Posterior cingulate gyrus (tissue), 11 donors: ENCODE measurements at places on chromosomes 12 and 14.

DNA sequence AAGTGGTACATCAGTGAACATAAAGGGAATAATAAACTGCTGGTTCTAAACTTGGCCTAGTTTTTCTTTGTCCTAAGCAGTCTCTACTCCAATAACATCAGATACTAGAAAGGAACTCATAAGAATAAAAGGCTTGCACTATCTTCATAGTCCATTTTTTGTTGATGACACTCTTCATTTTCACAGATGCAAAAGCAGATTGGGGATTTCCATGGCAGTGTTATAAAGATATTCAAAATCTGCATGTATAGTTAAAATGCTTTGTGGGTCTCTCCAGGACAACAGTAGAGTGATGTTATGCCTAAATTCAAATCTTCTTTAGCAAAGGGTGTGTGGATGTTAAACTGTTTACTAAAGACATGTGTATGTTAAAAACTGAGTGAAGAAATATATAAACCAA, 745.8 kb downstream of the TRHDE start:
- no peak for DNase-seq

DNA sequence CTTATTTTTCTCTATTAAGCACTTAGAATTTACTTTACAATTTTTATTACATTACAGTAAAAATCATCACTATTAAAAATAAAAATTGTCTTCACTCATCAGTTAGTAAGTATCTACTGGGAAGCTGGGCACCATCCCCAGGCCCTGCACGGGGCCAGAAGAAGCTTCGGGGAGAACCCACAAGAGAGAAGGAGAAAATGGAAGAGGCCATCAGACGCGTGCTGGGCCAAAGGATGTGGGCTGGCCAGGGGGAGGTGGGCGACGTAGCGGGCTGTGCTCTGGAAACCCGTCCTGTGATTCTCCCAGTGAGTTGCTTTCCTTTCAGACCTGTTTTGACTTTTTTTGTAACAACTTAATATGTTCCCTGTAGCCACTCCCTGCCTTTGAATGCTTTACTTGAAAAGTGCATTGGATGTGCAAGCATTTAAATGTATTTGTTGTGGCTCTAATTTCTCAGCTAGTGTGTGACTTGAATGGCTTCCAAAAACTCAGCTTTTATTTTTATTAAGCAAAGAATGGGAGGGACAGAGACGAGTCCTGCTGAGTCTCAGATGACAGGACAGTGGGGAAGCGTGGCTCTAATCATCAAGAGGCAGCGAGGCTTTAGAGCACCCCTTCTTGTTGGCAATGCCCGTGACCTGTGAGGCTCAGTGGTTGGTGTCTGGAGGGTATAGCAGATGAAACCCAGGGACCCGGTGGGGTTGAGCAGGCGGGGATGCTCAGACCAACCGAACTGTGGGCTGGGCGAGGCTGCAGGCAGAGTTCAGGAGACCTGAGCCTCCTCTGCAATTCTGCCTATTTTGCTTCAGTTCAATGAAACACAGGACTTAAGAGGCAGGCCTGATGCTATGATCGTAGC, 38.8 kb downstream of the SYNE3 start:
- DNase-seq: peak; percentile 50

DNA sequence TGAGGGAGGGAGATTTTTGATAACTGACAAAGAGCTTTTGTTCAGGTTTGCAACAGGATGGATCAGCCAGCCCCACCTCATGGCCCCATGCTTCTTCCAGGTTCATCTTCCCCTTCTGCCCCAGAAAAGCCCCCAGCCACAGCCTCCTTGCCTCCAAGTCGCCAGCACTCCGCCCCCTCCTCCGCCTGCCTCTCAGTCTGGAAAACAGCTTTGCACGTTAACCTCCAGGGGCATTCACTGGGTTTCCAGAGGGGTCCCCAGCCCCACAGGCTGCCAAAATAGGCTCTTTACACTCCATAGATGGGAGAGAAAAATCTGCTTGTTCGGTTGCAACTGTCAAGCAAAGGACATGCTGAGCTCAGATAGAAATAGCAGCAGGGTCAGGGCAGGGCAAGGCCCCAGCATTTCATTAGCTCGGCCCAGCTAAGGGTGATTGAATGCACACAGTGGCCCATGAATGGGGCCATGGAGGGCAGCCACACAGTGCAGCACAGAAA, 253.6 kb downstream of the ZFP36L1 start:
- DNase-seq: peak; percentile 30

- DNase-seq: no peak
These were observed 112.2 kb upstream of the DIO3 start for GRCh38 chr14:101449114-101449513.

DNA sequence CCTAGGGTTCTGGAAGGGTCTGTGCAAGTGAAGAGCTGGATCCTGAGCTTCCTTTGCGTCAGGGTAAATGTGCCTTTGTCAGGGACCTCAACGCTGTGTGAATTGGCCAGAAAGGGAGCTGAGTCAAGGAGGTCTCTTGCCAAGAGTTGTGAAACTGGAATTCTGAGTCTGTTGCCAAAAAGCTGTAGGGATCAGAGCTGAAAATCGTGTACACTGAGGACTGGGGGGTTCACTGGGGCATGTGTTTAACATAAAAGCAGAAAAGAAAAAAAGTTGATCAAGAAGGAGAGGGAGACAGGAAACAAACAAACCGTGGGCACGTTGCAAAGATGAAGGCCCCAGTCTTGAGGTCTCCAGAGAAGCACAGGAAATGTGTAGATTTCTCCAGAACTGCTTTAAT, 1081.5 kb downstream of the VRK1 start:
- DNase-seq: no peak

GRCh38 chr14:51960866-51961265, 28.5 kb upstream of the RTRAF start:
- no peak for DNase-seq

DNA sequence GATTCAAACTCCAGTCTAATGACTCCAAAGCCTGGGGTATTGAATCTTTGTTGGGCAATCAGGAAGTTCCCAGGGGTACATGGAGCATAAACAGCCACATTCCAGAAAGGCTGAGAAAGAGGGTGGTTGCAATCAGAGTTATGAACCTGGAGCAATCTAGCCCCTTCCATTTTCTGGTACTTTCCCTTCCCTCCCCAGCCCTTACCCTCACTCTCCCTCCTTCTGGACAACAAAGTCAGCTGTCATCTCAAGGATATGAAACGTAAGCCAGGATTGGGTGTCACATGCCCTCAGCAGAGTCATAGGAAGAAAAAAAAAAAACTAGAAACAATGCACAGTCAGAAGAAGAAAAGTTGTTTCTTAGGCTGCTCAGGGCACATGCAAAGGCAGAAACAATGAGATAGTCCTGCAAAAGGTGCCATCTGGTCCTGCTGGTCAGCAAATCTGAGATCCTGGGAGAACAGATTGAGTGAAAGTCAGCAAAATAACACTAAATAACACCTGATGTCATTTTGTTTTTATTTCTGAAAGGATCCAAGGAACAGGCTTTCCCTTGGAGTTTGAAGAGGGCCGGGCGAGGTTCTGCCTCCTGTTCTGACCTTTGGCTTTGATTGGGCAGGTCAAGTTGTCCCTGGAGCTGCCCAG, 27.1 kb downstream of the TMEM229B start:
- DNase-seq: no peak

DNA sequence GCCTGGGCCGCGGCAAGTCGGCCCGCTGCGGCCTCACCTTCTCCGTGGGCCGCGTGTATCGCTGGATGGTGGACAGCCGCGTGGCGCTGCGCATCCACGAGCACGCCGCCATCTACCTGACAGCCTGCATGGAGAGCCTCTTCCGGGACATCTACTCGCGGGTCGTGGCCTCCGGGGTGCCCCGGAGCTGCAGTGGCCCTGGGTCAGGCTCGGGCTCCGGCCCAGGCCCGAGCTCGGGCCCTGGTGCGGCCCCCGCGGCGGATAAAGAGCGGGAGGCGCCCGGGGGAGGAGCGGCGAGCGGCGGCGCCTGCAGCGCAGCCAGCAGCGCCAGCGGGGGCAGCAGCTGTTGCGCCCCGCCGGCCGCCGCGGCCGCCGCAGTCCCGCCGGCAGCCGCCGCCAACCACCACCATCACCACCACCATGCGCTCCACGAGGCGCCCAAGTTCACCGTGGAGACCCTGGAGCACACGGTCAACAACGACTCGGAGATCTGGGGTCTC, 226.2 kb upstream of the CRY1 start:
- no peak for DNase-seq

DNA sequence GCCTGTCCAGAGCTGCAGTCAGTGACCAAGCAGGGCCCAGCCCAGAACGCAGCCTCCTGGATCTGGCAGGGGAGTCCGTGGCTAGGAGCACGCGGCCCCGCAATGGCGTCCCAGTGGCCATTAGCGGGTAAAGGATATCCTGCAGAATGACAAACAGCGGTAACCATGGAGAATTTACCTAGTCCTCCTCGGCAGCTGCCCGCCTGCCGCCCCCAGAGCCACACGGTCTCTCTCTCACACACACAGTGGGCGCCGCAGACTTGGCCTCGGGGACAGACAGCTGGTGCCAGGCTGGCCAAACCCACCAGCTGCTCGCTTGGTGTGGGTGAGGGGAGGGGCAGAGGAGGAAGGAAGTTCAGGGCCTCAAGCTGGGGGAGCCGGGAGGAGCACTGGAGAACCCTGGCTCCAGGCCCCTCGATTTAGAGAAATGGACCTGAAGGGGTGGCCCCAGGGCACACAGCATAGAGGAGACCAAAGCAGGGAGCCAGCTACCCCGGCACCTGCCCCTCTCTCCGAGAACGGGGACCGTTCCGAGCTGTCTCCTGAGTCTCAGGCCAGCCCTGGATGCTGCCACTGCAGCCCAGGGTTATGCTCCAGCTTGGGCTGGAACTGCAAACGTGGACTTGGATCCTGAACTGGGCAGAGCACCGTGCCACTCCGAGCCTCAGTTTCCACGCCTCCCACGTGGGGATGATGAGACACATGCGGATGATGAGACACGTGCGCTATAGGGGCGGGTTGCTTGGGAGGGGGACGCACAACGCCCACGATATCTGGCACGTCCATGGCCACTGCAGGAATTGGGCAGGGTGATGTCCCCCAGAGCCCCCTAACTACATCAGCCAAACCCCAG, 3.4 kb downstream of the CDK2AP1 start:
- DNase-seq: peak; percentile 93

- DNase-seq: no peak
These were observed 217.9 kb upstream of the PWP1 start for GRCh38 chr12:107467716-107468115.

GRCh38 chr12:14256555-14257169, 108.8 kb upstream of the ATF7IP start:
- DNase-seq: peak; percentile 67

GRCh38 chr12:114692186-114693058, 8.4 kb upstream of the TBX3 start:
- DNase-seq: no peak

GRCh38 chr12:79331870-79332269, 358.9 kb downstream of the PAWR start:
- no peak for DNase-seq

DNA sequence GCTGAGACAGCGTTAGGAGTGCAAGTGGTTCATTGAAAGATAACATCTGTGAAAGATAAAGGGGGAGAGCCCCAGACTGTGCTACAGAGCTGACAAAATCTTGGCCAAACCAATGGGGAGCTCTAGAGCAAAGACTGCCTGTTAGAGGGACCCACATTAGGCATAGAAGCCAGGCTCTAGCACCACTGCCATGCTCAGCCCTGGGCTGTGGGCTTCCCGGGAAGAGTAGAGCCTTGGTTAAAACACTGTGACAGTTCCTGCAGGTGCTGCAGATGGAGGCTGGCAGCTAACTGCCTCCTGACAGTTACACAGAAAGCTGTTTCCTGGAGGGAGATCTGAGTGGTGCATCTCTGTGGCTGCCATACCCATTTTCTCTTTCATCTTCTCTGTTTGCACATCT, 23.0 kb downstream of the TSHR start:
- no peak for DNase-seq

- DNase-seq: no peak
These were observed 401.6 kb downstream of the FOXG1 start for GRCh38 chr14:29168149-29168548.

GRCh38 chr14:89681086-89682018, 264.3 kb upstream of the FOXN3 start:
- peak; percentile 21 for DNase-seq

DNA sequence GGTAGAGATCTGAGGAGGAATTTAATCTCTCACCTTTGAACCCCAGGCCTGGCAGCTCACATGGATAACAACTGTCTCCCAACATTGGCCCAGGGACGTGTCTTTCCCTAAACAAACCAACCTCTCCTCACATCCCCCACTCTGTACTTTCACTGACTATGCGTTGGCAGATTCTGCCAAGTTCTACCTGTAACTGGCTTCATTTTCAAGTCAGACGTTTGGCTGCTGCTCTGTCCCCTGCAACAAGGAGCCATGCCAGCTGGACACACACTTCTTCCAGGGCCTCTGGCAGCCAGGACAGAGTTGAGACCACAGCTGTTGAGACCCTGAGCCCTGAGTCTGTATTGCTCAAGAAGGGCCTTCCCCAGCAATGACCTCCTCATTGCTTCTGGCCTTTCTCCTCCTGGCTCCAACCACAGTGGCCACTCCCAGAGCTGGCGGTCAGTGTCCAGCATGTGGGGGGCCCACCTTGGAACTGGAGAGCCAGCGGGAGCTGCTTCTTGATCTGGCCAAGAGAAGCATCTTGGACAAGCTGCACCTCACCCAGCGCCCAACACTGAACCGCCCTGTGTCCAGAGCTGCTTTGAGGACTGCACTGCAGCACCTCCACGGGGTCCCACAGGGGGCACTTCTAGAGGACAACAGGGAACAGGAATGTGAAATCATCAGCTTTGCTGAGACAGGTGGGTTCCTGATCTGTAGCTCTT, at the start of gene INHBC:
Gene INHBC, plus strand, starts transcription at position 268 of the 707 bp plus-strand sequence. Its CDS starts 103 bp downstream, at position 371.
- DNase-seq: no peak

DNA sequence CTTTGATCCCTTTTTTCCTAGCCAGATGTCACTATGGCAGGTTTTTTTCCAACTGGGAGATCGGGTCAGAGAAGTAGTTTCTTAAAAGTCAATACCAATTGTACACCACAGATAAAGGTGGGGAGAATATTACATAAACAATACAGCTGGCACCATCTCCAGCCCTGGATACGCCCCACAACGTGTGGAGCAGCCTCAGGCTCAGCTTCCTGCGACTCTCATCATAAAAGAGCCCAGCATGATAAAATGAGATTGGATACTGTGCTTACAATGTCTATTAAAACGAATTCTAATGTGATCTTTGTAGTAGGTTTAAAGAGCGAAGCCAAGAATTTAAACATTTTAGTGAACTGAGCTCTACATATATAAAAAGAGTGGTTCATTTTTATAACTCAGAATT, 21.5 kb downstream of the EFCAB11 start:
- DNase-seq: no peak

GRCh38 chr12:121578230-121579189, 2.3 kb downstream of the KDM2B start:
- DNase-seq: peak; percentile 36

GRCh38 chr12:132998741-132999140, 12.6 kb downstream of the ZNF26 start:
- DNase-seq: no peak

GRCh38 chr12:121227294-121227693, 17.4 kb downstream of the P2RX4 start:
- no peak for DNase-seq
